ENCODE measurements at places on chromosomes 12 and 14.

DNA sequence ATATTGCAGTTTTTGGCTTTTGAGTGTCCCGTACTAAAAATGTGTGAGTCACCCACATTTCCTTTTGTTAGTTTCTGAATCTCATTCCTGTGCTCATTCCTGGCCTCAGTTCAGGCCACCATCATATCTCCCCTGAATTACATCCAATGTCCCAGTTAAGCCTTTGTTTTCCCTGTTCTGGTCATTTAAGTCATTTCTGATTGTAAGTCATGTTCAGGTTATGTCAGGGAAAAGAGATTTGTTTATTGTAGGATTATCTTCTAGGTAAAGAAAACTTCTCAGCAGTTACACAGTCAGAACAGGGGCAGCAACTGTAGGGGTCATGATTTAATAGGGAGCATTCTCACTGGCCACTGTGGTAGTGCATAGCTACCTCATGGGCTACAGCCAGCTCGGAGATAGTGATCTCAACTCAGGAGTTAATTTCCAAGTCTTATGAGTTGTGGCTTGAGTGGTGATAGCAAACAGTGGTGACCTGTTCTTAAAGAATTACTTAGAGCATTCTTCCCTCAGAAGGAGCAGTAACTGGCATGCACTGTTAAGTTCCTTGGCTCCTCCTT lies 6.7 kb downstream of the DDX47 start:
- DNase-seq, result peak; percentile 91

DNA sequence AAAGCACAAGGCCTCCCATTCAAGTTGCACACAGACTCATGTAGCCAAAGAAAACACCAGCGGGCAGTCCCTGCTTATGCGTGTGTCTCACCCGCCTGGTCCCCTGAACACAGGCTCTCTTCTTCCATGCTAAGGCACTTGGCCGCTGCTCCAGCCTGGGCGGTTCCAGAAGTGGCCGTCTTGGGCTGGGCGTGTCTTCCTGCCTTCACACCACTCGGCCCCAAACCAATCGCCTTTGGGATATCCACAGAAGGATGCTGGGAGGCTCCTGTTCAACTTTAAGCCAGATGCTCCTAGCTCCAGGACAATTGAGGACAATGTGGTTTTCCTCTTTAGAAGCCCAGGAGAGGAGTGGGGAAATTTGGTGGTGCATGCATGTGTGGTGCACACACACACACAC lies 2.2 kb downstream of the SCARB1 start:
- no peak for DNase-seq

- DNase-seq, result no peak
Observed at GRCh38 chr14:49769581-49770211, 1.7 kb downstream of the KLHDC2 start.

- no peak for DNase-seq
Observed at GRCh38 chr12:27008081-27008480, 6.1 kb downstream of the TM7SF3 start.

DNA sequence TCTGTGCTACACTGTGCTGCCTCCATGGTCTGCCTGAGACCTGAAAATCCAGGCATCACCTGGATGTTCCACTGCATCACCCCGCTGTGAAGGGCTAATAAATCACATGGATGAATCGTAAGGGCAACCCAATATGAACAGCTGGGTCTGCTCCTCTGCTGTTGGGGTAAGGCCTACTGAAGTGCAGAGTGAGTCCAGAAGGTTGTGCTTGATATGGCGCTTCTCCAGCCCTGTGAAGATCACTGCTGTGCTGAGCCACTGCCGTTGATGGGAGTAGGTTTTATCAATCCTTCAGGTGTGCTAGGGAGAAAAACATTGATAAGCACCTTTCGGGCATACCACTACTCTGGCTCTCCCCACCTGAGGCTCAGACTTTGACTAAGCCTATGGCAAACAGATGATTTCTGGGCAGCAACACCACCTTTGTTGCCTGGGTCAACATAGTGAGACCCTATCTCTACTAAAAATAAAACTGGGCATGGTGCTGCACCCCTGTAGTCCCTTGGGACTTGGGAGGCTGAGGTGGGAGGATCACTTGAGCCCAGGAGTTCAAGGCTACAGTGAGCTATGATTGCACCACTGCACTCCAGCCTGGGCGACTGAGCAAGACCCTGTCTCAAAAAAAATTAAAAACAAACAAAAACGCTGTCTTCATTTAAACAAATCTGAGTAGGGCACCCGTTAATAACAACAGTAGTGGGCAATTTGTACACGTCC lies 1.7 kb downstream of the ACVRL1 start:
- no peak for DNase-seq

- no peak for DNase-seq
Observed at GRCh38 chr12:27273114-27273513, 29.0 kb downstream of the STK38L start.

GRCh38 chr12:24153079-24153478 lies 203.6 kb upstream of the SOX5 start:
- no peak for DNase-seq

DNA sequence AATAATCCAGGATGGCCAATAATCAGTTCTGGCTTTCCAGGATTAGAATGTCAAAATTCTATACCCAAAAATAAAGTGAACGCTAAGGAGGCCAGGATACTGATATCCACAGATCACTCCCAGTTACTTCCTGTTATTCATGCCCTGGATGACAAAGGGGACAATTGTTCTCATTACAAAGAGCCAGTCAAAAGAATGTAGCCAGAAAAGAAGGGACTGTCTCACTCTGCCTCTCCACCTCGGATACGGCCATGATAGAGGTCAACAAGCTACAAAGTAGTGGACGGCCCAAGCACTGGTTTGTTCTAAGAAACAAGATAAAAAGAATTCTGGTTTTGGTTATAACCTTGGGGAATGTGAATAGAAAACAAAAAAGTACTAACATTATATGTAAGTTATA lies 116.1 kb upstream of the ATF7IP start:
- no peak for DNase-seq

GRCh38 chr14:63295231-63295685 lies 23.5 kb downstream of the GPHB5 start:
- DNase-seq, result no peak

GRCh38 chr12:4441355-4442335 lies 4.0 kb downstream of the FGF6 start:
- no peak for DNase-seq

DNA sequence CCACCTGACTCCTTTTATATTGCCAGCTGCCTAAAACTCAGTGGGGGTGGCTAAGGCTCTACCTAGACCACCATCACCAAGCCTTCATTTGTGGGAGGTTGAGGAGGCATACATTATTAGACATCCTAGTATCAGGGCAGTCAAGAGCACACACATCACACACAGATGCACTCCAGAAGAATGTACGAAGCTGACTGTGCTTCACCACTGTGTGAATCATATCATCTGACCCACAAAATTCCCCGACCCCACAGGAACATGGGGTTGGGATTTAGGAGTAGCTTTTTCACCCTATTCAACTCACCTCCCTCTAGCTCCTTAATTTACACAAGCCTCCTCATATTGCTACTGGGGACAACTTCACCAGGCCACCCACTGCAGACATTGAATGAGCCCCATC lies 64.8 kb upstream of the BDKRB2 start:
- no peak for DNase-seq

DNA sequence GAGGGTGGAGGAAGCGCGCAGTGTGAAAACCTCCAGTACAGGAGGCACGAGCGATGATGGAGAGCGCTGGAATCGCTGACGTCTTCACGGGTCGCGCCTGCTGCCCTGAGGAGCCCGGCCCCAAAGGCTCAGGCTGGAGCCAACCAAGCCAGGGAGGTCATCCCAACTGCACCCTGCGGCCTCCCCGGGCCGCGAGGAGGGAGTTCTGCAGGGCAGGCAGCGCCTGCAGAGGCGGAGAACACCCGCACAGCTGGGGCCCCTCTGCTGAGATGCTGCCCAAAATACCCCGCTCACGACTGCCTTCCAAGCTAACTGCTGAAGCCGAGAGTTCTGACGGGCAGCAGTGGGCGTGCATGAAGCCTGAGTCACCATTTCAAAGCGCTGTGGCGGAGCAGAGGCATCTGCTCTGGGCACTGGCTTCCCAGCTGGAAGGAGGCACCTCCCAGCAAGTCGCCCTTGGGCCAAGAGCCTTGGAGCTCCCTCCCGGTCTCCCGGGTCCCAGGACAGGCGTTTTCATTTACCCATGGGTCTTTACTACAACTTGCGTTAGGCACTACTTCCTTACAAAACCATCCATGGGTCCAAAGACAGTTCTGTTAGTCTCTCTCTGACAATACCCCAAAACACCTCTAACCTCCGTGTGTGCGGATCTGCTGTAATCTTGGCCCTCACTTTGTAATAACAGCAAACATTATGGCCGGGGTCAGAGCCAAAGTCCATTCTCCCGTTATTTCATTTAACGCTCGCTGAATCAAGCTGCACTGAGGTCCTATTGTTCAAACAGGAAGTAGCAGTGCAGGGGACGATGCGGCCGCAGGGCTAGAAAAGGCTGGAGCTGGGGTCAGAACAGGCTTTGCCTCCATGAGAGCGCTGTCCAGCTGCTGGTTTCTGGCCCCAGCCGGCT lies 60.1 kb upstream of the RIMBP2 start:
- peak; percentile 75 for DNase-seq

DNA sequence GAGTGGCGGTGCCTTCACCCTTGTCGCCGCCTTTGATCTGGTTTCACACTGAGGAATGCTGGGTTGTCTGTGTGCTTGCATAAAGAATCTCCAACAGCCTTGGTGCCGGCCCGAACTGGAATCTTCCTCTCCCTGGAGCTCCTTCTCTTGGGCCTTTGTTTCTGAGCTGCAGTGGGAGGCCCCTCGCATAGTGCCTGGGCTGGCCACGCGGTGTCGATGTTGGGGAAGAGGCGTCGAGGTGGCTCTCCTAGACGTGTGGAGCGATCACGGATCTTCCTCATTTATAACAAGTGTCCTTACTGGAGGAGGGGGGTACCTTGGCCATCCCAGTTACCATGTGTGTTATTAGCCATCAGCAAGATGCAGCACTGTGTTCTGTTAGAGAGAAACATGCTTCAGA lies 60.6 kb downstream of the ADGRD1 start:
- no peak for DNase-seq

- DNase-seq, result no peak
Observed at GRCh38 chr14:64912261-64912660, 2.0 kb upstream of the CHURC1 start.

GRCh38 chr12:89247967-89248366 lies 104.3 kb downstream of the DUSP6 start:
- no peak for DNase-seq

DNA sequence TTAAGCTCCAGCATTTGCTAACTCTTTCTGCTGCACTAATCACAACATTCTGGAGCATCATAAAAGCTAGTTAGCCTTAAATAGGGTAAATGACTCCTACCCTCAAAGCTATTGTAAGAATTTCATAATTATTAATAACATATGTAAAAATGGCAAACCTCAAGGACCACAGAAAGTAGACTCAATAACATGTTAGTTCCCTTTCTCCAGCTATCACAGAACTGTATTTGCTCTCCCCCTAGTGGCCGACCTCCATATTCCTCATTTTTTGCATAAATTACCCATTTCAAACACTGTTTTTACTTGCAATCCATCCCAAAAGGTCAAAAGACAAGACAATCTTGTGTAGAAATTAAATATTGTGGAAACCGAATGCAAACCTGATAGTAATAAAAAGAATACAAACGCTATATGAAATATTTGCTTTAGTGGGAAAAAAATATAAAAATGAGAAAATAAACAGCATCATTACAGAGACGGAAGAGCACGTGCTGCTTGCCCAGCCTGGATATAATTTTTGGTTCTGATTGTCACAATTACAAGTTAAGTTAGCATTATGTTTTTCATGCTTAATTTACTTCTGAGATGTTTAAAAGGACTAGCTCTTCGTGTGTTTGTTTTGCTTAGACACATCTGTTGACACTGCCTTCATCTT lies 97.9 kb downstream of the RERGL start:
- DNase-seq, result peak; percentile 29

DNA sequence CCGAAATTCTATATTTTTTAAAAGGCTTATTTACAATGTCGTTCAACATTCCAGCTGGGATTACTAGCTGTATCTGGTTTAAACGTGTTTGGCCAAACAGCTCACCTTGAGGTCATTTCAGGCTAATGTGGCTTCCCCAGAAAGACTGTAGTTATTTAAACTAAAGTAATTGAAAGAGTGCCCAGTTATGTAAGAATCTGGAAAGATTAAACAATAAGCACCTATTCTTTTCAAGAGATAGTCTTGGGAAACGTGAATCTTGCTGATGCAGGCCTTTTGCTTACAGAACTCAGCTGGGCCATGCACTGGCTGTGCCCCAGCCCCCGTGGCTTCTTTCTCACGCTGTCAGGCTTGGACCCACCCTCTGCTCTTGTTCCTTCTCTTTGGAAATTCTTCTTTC lies 24.4 kb downstream of the GLRX5 start:
- peak; percentile 40 for DNase-seq

- DNase-seq, result peak; percentile 94
Observed at GRCh38 chr12:52280319-52280795, 5.9 kb downstream of the KRT86 start.

DNA sequence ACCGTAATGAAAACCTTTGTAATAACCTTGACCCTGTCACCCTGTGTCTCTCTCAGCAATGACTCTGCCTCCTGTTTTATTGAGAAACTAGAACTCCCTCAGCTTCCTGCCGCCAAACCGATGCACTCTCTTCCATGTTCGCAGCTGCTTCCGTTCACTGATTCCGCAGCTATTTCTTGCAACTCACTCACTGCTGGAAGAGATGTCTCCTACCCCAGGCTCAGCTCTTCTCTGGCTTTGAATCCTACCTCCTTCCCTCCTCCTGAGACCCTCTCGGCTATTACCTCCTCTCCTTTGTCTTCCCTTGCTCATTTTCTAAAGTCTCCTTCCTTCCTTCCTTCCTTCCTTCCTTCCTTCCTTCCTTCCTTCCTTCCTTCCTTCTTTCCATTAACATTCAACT lies 71.0 kb downstream of the ESRRB start:
- DNase-seq, result no peak

DNA sequence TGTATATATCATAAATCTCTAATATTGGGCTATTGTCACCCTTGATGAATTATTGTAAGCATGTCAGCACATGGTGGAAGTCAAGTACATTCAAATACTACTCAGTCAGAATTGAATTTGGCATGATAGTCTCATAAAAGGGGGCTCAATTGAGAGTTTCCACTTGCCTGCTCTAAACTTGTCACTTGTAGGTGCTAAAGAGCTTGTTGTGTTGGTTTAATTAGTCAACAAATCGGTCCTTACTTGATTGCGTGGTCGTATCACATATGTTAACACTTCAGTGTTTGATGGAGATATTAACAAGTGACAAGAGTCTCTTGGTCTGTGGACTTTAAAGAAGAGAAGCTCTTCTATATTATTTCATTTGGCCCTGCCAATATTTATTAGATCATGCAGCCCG lies 81.1 kb downstream of the NKX2-1 start:
- DNase-seq, result no peak

- no peak for DNase-seq
Observed at GRCh38 chr12:131871677-131872076, 22.7 kb upstream of the ULK1 start.

GRCh38 chr12:50220363-50220995 lies 53.3 kb upstream of the CERS5 start:
- DNase-seq, result no peak

Data from renal cortical epithelial cell (primary cell).